ENCODE measurements at places on chromosomes 6 and 20.

GRCh38 chr6:168949981-168950857, 303.4 kb downstream of the THBS2 start:
- DNase-seq, result no peak

DNA sequence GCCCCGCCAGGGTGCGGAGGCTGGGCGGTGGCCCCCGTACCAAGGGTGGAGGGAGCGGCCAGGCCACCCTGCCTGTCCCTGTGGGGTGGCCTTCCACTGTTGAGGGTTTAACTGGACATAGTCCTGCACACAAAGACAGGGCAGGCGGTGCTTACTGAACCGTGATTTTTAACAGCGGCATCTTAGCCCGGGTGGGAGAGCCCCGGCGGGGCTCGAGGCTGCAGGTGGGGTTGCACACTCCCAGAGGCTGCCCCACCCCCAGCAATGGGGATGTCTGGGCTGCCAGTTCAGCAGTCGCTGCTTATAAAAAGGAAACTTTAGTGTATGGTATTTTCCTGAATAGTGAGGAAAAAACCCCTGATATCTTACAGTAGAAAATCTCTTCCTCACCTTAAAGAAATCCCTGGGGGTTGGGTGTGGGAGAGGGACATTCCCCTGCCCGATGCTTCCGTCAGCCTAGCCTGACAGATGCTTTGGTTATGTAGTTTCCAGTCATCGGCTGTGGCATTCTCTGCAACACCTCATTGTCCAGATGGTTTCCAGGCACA, 79.4 kb downstream of the IRF4 start:
- no peak for DNase-seq

DNA sequence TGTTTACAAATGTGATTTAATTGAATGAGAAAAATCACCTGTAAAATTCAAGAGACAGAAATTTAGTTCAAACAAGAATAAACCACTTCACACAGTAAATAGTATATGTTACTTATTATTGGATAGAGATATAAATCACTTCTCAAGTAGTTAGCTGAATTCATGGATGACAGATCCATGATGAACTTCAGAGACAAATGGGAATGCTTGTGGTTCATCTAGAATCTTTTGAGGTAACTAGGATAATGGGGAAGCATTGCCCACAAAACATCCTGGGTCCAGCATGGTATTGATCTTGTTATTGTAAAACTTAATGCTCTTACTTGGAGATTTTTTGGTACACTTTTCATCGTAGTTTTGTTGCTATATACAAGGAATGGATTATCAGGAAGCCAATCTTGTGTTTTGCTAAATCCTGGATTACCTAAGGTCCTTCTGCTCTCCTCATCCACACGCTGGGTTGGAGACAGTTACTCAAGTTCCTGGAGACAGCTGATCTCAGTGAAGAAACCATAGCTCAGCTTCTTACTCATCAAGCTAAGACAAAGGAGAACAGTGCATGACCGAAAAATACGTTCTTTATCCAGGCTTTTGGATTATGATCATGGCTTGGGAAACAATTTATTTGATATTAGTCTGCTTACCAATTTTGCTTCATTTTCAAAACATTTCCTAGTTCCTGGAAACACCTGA, 142.5 kb upstream of the PREP start:
- DNase-seq, result no peak

DNA sequence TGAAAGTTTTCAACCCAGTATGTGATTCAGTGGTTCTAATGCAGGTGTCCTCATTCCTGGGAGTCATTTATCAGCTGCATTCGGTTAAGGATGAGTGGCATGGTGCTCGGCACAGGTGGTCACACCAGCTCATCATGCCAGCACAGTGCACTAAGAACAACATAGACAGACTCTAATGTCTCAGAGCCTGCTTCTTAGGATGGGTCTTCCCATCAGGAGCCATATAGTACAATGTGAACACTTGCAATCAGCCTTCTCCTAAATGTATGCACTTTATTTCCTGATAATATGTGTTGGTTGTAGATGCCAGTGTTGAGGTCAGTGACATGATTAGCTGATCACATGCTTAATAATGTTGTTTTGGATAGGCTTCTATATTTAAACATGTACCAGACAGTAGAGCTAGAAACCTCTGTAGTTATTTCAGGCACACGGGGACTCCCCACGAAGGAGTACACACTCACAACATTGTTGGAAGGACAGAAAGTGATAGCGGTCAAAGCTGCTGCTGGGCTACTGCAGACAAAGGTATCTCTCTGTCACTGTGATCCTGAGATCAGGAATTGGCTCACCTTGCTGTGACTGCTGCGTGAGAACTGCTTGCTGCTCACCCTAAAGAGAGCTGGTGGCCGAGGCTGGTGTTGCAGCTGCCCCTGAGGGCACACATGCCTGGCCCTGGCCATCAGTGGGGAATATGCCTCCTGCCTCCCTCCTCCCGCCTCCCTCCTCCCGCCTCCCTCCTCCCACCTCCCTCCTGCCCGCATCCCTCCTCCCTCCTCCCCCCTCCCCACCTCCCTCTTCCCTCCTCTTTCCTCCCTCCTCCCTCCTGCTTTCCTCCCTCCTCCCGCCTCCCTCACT, 195.4 kb downstream of the SMOC2 start:
- no peak for DNase-seq

- no peak for DNase-seq
Measured at GRCh38 chr6:41682497-41683272, 44.4 kb downstream of the MDFI start.

- no peak for DNase-seq
Measured at GRCh38 chr20:44336725-44337380, at the start of gene R3HDML. Gene R3HDML, plus strand, starts transcription at chr20:44337043. Its CDS starts 115 bp downstream, at chr20:44337158.

- DNase-seq, result no peak
Measured at GRCh38 chr6:137102851-137103492, 58.2 kb upstream of the IL20RA start.

- DNase-seq, result peak; percentile 2
Measured at GRCh38 chr6:127547215-127547614, 28.1 kb upstream of the MTCL3 start.

- DNase-seq, result no peak
Measured at GRCh38 chr20:51815383-51816076, 13.2 kb upstream of the SALL4 start.
